ENCODE measurements at places on chromosomes 1 and 21.

DNA sequence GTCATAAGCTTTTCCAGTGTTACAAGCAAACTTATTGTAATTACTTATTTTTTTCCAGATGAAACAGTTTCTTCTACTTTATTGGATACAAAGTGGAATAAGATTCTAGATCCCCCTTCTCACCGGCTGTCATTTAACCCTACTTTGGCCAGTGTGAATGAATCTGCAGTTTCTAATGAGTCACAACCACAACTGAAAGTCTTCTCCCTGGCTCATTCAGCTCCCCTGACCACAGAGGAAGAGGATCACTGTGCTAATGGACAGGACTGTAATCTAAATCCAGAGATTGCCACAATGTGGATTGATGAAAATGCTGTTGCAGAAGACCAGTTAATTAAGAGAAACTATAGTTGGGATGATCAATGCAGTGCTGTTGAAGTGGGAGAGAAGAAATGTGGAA, 95.5 kb downstream of the ZFYVE9 start:
- DNase-seq = no peak

DNA sequence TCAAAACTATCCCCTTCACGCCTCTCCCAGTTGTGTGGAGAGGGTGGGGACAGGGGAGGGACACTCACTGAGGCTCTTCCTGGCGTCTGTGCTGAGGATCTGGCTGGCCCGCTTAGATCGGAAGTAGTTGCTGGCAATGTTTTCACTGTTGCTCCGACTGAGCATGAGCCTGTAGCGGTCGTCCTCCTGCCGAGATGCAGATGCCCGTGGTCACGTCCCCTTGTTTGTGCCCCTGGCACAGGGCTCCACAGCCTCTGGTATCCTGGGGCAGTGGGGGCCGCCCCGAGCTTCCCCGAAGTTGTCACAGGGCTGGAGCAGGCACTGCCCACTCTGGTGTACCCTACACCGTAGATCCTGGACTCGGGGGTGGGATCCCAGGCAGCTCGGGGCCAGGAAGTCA, 5.0 kb upstream of the DDOST start:
- no peak for DNase-seq

- no peak for DNase-seq
These were observed 64.7 kb downstream of the SETD4 start for GRCh38 chr21:35995522-35996088.

- DNase-seq = peak; percentile 7
These were observed 46.8 kb downstream of the XCL1 start for GRCh38 chr1:168623003-168623828.

GRCh38 chr1:56710646-56711045, 65.5 kb downstream of the PRKAA2 start:
- DNase-seq = peak; percentile 8

DNA sequence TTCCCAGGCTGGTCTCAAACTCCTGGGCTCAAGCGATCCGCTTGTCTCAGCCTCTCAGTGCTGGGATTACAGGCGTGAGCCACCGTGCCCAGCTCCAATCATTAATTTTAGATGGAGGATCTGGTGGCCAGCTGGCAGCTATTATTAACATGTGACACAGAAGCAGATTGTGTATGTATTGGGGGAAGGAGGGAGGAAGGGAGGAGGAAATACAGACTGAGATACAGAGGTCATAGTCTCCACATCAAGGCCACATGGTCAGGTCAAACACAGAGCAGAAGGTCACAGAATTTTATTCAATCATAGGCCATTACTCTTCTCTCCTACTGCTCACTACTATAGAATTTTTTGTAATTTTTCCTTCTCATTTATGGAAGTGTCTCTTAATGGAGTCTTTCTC, 57.9 kb upstream of the ADORA3 start:
- DNase-seq = no peak

DNA sequence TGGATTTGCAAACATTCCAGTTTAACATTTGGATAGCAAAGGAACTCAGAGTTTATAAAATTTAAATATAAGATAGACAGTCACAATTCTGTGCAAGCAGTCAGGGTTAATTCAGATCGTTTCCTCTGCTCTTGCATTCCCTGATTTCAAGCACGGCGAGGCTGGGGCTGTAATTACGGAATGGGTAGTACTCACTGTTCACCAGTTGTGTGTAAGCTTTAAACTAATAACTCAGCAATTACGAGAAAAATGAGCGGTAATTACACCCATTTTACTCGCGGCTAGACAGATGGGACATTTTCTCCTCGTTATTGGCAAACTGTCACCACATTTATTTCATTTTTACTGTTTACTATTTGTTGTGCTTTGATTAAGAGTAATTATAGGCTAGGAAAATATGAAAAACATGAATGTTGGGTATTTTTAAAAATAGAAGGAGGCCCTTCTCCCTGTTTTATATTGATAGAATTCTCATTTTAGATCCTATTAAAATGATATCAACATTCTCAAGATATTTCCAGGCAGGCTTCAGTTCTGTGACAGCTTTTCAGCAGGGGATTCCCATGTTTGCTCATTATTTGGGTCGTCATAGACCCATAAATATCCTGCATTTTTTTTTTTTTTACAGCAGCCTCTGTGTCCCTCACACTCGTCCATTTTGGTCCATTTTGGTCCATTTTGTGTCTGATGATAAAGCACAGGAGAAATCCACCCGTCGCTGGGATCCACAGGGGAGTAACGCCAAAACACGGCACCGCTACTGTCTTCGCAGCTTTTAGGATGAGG, 208.3 kb downstream of the DSCAM start:
- no peak for DNase-seq

GRCh38 chr1:31238612-31238985, 1.1 kb downstream of the NKAIN1 start:
- no peak for DNase-seq

DNA sequence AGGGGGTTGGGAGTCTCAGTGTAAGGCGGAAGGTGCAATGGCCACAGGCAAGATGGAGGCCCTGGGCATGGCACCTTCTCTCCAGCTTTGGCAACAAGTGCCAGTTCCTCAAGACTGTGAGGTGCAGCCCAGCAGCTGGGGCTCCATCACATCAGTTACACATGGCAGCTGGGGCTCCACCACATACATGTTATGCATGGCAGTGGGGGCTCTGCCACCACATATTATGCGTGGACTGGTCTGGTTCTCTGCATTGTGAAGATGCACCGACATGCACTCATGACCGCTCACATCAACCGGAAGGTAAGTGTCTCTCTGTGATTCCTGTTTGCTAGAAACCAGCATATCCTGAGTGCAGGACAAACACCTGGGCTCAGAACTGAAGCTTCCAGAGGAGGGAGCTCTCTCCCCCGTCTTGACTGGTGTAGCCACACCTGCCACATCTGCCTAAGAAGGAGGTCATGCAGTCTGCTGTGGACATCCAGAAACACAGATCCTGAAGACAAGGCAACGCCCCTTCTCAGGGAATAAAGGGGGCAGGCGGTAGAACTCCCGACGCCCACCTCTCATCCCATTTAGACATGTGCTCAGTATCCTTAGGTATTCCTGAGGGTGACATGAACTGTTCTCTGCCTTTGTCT, 104.1 kb upstream of the TMPRSS2 start:
- DNase-seq = peak; percentile 37

- no peak for DNase-seq
These were observed 99.1 kb upstream of the ZNF644 start for GRCh38 chr1:91120936-91121335.

DNA sequence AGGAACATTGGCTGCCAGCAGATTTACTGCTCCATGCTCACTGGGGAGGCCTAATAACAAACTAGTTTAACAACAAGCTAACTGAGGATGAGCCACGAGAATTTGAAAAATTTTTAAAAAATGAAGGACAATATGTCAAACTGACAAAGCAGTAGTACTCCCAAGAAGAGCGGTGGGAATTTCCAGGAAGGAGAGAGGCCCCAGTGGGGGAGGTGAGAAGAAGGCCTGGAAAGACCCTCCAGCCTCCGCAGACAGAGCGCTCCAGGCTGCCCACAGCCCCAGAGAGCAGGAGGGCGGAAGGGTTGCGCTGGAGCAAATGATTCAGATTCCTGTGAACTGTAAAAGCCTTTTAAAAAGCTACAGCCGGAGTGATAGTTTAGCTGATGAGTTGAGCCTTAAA, 78.5 kb downstream of the SIPA1L2 start:
- DNase-seq = no peak

DNA sequence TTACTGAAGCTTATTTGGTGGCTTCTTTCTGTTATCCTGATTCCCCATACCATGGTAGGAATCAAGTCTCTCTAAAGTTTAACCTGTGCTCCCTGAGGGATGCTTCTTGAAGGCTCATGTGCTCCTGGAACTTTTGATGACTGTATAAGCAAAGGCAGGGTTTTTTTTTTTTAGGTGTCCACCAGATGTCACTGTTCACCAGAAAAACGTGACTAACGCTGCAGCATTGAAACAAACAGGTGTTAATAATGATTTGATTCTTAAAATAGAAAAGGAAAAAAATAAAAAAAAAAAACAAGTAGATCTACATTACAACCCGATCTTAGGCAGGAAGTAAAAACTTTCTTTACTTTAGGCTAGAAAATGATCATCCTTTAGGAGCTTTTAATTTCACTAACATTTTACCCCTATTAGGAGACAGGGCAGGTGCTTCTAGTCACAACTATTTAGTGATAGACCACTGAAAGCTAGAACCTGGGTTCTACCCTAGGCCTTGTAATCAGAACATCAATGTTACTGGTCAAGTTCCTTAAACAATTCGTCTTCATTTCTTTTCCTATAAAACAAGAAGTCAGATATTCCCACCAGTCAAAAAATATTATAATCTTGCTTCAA, 223.0 kb downstream of the PLA2G4A start:
- DNase-seq = peak; percentile 26

GRCh38 chr1:5975133-5975880, 16.9 kb downstream of the NPHP4 start:
- peak; percentile 54 for DNase-seq

DNA sequence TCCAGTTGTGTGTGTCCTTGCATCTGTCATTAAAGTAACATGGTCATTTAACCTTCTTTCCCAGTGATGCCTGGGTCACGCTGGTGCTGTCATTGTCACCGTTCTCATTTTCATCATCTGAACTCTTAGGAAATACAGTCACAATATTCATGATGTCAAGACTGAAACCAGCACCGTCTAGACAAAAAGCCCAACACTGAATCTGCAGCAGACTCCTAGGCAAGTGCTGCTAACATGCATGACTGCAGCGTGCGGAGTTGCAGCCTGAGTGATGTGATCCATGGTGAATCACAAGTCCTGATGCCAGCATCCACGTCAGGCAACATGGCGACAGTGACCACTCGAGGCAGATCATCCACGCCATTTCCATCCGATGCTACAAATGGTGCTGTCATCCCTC, 37.6 kb downstream of the MRPL37 start:
- DNase-seq = no peak

All from COLO829 (cell line).